ENCODE measurements at places on chromosomes 7 and 10.

DNA sequence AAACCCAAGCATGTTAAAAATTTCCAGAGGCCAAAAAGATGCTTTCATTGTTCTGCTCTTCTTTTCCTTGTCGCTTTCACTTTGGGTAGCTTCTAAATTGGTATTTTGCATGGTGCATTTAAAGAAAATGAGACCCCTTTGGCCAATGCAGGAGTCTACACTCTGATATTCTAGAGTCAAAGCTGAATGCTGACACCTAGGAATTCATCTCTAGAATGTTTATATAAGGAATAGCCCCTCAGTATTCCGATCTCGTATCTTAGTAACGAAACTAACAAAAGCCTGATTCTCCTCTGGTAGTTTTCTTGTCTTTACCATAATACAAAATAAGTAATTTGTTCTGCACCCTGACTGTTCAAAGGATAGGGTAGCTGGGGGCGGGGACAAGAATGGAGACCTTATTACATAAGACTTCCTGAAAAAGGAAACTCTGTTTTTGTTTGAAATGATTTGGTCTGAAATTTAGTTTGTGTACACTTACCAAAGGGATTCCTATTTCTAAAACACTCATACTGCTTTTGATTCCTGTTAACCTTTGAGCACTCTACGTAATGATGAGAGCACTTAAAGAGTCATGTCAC is 17.1 kb downstream of the IKZF1 start:
- DNase-seq = no peak

DNA sequence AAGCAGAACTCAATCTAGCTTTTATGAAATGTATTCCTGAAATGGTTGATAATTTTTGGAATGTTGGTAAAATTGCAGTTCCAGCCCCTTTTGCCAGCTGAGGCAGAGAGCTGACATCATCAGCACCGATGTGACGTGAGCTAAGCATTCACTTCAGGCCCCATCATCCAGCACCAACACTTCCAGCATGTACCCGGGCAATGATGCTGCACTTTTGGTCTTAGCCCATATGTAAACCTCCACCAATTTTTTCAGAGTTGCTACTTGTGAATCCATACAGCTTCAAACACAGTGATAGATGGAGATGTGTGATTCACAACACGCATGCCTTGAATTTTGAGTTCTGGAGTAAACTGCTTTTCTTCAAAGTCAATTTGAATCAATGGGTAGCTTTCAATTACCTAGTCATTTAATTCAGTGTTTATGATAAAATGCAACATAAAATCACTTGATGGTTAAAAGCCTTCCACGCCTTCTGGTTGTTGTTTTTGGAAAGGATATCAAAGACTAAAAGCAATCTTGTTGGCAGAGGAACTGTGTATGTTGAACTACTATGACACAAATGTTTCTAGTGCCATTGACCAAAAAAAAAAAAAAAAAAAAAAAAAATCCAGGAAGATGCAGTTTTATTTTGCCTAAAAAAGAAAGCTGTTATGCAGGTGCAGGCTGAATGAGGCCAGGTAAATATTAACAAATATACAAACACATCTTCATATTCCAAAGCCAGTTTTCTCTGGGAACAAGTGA is 73.9 kb downstream of the NRP1 start:
- no peak for DNase-seq

DNA sequence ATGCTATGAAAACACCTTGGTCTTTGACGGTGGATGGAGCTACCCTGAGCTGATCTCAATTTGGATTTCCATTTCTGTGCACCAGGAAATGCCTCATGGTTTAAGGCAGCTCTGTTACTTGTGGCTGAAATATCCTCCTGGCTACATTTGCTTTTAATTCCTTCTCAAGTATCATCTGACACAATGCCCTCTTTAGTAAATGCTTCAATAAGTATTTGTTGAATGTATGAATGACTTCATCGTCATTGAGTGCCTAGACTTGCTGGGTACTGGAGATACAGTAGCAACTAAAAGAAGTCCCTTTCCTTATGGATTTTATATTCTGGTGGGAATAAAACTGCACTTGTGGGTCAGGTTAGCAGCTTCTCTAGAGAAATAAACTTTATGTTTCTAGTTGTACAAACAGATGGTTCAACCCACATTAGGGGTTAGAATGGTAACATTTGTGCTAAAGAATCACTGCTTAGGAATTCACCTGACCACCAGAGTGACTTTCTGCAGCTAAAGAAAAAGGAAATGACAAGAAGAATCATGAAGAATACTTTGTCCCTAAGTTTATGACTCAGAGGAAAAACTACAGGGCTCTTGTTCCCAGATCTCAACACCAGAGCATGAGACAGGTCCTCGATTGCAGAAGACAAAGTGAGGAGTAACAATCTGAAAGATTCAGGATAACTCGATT is 21.8 kb upstream of the SMNDC1 start:
- DNase-seq = no peak

- no peak for DNase-seq
Observed at GRCh38 chr7:151389096-151389767, 20.6 kb downstream of the WDR86 start.

- DNase-seq = no peak
Observed at GRCh38 chr10:71520042-71520441, 123.3 kb downstream of the CDH23 start.

Measured in neural progenitor cell (in vitro differentiated cells).